Cardiac fibroblast (primary cell): ENCODE measurements at places on chromosomes 1 and 21.

DNA sequence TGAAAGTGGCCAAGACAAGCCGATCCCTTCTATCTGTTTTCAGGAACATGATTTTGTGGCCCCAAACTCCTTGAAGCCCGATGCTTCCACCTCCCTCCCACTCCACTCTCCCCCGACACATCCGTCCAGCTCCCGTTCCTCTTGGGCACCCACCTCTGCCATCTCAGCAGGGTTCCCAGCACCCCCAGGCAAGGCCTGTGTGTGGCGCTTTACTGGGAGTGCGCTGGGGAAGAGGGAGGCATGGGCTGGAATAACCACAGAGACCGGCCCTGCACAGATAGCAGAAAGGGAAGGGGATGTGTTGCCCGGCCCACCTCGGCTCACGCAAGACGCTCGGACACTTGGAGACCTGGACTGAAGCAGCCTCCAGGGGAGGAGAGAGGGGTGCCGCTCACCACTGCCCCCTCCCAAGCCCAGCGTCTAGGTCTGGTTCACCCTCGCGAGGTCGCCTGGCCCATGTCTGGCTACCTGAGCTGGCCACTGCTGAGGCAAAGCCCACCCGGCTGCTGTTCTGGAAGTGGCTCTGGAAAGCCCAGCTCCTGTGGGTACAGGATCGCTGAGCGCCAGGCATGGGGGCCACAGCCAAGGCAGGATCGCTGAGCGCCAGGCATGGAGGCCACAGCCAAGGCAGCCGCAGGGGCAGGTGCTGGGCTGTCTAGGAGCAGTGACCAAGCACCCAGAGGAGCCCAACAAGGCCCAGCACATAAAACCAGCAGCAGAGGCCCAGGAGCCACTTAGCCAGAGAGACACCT is 23.8 kb upstream of the COL18A1 start:
- no peak for DNase-seq

- DNase-seq = no peak
These were observed 7.1 kb upstream of the TNR start for GRCh38 chr1:175750366-175751071.

DNA sequence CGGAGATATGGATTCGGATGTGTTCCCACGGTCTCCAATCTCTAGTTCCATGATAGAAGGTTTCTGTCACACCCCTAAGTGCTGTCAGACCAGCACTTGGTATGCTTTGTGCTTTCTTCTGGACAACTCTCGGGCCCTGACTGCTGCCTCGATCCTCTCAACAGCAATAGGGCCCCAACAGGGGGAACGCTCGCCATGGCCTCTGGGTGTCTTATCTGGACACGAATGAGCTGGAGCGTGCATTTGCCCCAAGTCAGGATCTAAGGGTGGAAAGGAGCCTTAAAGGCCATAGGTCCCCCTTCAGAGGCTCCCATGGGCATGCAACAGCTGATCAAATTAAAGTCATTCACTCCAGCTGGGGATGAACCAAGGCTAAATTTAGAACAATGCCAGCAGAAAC is 76.8 kb downstream of the TCP10L start:
- DNase-seq = no peak

GRCh38 chr1:226335661-226336060 is 26.7 kb upstream of the LIN9 start:
- DNase-seq = no peak

- DNase-seq = no peak
These were observed 26.1 kb downstream of the ARMH1 start for GRCh38 chr1:44700573-44700972.

DNA sequence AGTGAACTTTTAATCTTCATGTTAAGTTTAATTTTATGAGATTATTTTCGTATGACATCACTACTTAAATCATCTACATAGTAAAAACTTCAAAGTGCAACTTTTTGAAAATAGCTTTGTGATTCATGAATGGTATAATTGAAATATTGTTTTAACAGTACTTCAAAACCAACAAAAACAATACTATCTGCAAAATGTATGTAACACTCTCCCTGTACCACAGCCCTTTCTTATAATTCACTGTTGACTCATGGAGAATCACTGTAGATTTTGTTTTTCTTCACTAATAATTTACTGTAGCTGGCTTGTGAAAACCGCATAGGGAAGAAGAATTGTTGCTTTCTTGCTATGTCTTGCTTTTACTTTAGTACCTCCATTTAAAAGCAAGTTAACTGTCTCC is 301.4 kb upstream of the ADAMTS5 start:
- peak; percentile 80 for DNase-seq

- no peak for DNase-seq
These were observed 57.7 kb downstream of the HNRNPR start for GRCh38 chr1:23286401-23286800.

DNA sequence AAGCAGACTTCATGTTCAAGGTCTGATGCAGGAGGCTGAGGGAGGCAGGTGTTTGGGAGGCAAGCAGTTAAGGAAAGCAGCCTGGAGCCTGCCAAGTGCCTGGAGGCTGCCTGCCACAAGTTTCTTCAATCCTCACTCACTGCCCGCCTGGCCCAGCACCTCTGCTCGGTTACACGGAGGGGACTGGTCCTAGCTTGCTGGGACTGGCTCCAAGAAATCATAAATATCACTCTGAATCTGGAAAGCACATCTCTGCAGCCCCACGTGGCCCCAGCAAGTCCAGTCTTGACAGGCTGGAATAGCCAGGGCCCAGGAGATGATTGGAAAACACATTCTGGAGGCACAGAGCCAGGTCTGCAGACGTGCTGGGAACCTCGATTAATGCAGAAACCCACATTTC is 83.9 kb downstream of the BCAR3 start:
- peak; percentile 51 for DNase-seq

GRCh38 chr1:157170677-157171515 is 32.7 kb upstream of the ETV3 start:
- DNase-seq = peak; percentile 56

DNA sequence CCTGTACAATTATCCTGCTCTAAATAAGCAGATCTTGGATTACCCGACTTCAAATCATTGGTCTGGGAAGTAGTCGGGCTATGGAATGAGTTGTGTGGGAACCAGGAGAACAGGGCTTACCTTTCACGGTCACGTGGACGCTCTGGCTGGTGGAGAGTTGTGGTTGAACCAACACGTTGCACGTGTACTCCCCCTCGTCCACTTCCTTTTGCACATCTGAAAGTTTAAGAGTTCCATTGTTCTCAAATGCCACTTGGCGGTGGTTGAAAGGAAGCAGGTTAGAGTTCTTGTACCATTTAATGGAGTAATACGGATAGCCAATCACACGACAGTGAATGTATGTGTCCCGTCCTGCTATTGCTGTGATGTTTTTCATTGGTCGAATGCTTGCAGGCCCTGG is 470.7 kb downstream of the PCP4 start:
- DNase-seq = no peak

GRCh38 chr1:60425528-60425927 is 352.0 kb upstream of the C1orf87 start:
- DNase-seq = peak; percentile 4

GRCh38 chr21:34949499-34949898 is 99.6 kb downstream of the RUNX1 start:
- no peak for DNase-seq
